NCI-H2029 (cell line): ENCODE measurements at places on chromosomes 5 and 9.

DNA sequence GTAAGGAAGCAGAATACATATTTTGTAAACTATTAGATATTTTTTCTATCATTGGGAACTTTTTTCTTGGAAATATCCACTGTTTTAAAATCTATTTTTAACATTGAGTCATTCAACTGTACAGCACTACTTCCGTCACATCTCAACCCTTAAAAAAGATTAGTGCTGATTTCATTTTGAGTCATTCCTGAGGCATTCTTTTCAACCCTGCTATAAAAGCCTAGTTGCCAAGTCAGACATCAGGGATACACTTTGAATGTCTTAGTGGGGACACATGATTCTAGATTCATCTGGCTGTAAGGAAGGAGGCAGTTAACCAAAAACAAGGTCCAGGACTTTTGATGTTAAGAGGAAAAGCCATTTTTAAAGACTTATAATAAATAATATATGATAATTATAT is 160.9 kb downstream of the GIN1 start:
- DNase-seq: no peak

DNA sequence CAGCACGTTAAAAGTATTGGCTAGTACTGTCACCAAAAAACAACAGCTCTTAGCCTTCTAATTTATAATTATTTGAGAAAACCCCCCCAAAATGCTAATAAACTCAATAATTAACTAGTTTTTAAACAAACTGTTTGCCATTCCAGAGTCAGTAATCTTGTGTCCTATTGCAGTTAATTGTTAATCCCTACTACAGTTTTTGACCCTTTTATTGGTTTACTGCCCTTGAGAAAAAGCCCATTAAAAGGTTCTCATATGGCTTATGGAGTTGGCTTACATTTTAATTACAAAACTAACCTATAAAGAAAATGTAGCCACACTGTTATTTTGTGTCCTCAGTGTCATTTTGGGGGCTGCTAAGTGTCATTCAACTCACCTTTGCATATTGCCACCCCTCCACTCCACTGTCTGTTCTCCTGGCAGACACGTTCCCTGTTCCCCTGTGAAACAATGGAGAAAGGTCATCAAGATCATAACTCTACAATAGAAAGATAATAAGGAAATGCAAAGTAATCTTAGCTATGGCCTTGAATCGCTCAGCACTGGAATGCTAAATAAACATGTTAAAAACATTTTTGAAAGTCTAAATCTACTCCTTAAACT is 51.6 kb upstream of the TXNDC8 start:
- no peak for DNase-seq

DNA sequence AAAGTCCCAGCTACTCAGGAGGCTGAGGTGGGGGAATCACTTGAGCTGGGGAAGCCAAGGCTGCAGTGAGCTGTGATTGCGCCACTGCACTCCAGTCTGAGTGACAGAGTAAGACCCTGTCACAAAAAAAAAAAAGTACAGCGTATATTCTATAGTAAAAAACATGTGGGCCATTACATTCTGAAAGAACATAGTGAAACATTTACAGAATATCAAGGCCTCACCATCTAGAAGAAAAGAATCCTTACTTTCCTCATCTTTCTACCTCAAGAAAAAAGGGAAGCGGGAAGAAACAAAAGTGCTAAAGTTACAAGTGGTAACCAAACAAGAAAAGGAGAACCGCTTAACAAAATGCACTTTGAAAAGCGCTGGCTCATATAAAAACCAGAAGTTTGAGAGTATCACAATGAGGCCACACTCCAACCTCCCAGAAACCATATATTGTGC is 5.7 kb upstream of the SYK start:
- DNase-seq: no peak

GRCh38 chr5:96220610-96221390 is 212.2 kb downstream of the PCSK1 start:
- no peak for DNase-seq

GRCh38 chr5:180170106-180170809 is 38.8 kb downstream of the RASGEF1C start:
- no peak for DNase-seq

- no peak for DNase-seq
Measured at GRCh38 chr5:154284433-154284832, 93.9 kb downstream of the GALNT10 start.

GRCh38 chr9:136387217-136387616 is 12.8 kb downstream of the SNAPC4 start:
- DNase-seq: no peak
